ENCODE measurements at places on chromosomes 7 and 10.

GRCh38 chr7:36202398-36202797 is 49.3 kb downstream of the EEPD1 start:
- DNase-seq = no peak

DNA sequence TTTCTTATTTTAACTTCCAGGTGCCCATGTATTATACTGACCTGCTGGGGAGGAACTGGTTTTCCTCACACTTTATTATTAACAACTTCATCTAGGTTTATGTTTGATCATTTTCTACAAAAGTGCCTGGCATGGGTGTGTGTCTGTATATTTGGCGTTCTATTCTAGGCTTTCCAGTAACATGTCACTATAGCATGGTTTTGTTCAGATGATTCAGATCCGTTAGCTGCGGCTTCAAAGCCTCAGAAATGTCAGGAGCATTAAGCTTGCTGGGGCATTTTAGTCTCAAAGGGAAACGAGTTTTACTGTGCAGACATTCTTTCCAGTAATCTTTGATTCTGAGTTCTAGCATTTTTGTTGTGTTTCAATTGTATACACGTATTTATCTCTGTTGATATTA is 2.3 kb downstream of the INPP5A start:
- DNase-seq = no peak

- DNase-seq = no peak
Measured at GRCh38 chr10:93074147-93074596, 479 bp downstream of the CYP26A1 start.

GRCh38 chr7:45889367-45890067 is 1.2 kb downstream of the IGFBP1 start:
- no peak for DNase-seq

DNA sequence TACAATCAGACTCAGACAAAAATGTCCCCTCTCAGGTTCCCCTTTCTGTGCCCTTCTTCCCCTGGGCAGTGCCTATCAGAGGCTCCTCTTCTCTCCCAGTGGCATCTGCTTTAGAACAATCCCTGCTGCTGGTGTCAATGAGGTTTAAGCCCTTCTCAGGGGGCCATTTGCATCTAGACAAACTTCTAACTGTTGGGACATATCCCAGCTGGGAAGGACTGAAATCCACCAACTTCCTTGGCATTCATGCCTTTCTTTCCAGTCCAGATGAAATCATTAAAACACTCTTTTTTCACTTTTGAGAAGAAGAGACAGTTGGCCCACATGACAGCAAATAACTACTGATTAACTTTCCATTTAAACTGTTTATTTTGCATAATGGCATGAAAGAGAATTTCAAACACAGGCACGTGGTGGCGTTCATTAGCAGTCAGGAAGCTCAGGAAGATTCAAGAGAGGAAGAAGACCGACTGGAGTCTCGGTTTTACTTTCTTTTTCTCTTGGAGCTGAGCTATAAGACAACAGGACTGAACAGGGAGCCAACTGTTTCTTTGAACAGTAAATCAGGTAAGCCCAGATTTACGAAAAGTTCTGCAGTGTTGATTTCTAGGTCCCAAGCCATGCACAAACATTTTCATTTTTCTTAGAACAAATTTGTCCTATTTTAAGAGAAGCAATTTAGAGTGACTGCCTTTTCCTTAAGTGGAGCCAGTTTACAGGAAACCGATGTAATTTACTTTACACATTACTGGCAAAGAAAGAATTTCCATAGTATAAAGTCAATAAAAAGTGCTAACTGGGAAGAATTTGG is at the start of gene GIMAP2:
TSS of gene GIMAP2 (plus strand) at position 488 of the 811 bp plus-strand sequence. CDS start 1,354 bp downstream, outside the sequence.
- no peak for DNase-seq

DNA sequence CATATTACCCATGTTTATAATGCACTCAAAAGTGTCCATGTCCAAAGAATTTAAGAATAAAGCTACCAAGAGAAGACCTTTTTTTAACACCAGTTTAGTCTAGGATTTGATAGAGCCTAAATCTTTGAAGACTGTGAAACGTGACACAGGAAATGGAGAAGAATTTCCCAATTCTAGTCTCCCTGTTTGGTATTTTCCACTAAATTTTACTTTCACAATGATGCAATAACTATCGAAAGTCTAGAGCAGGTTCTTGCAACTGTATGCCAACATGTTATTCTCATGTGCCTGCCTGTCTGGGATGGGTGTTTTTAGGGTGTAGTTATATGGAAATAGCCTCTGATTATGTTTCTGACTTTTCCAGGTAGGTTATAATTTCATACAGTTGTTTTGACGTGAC is 6.9 kb upstream of the MXI1 start:
- no peak for DNase-seq

DNA sequence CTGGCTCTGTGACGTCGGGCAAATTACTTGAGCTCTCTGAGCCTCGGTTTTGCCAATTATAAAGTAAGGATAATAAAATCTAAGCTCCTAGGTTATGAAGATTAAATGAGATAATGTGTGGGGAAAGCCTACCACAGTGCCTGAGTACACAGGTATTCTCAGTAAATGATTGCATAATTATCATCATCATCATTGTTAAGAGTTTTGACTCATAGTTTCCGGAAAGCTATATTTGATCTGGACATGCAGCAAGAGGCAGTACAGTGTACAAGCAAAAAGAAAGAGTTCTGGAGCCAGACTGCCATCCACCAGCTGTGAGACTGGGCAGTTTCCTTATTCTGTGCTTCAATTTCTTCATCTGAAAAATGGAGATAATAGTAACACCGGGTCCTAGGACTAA is 155.6 kb upstream of the YAE1 start:
- no peak for DNase-seq

DNA sequence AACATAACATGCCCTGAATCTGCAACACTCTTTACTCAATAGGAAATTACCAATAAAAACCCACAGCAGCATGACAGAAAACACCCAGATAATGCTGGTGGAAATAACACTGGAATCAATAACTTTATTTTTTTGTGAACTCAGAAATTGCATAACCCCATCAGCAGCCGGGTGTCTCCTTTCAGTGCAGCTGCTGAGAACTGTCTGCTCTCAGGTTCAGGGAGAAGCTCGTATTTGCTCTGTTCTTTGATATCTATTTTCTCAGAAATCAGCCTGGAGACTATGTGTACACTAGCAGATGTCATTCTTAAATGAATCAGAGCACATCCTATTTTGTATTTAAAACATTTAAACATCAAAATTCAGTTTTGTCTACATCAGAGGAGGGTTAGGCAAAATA is 506.0 kb downstream of the POM121L12 start:
- no peak for DNase-seq

GRCh38 chr7:126424985-126425384 is 827.8 kb downstream of the GRM8 start:
- DNase-seq = no peak

DNA sequence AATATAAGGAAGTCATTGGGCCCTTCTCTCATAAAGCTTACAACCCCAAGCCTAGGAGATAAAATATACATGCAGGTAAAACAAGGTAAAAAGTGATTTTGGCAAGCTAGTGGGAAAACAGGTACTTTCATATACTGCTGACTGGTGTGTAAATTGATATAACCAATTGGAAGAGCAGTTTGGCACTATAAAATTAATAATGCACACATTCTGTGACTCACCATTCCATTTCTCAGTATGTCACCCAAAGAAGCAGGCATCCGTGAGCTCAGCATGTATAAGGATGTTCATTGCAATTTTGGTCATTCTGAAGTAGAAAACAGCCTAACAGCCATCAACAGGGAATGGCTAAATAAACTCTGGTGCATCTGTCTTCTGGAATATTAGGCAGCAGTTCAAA is 2.9 kb downstream of the MACROH2A2 start:
- DNase-seq = no peak

GRCh38 chr10:15351099-15351820 is 19.8 kb downstream of the FAM171A1 start:
- no peak for DNase-seq

- no peak for DNase-seq
Measured at GRCh38 chr7:17421941-17422340, 123.5 kb downstream of the AHR start.

- no peak for DNase-seq
Measured at GRCh38 chr10:127903789-127904188, 3.1 kb upstream of the PTPRE start.

DNA sequence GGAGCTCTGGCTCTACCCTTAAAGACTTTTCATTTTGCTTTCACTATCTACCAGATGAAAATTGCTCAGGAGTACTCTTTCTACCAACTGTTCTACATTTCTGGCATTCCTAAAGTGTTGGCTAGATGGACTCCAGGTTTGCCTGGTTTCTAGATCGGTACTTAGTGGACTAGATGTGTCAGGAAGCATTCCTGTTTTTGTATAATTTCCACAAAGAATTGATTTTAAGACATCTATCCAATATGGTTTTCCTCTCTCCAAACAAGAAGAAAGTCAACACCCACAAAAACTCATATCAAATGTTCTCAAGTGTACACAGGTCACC is 157.7 kb downstream of the CHRM2 start:
- no peak for DNase-seq

DNA sequence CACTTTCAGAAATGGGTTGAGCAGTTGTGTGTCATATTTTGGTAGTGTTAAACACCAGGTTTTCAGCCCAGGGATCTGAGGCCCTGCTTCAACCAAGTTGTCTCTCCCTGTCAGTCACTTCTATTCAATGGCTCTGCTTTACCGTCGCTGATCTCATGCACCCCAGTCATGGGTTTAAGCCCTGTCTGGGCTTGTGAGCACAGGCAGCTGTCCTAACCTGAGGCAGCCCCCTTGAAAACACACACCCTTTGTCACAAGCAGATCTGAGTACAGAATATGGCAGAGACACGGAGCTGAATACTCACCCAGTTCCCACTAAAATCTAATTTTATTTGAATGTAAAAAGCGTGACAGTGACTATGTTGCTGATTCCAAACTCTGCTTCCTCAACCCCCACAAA is 110.6 kb upstream of the GLI3 start:
- no peak for DNase-seq

GRCh38 chr7:142833174-142834048 is 21.5 kb upstream of the EPHB6 start:
- no peak for DNase-seq

- no peak for DNase-seq
Measured at GRCh38 chr7:20783125-20783699, 3.5 kb downstream of the SP8 start.

GRCh38 chr10:77274046-77274795 is 363.4 kb downstream of the KCNMA1 start:
- DNase-seq = no peak

GRCh38 chr7:130420943-130421578 is 19.8 kb downstream of the CEP41 start:
- no peak for DNase-seq

- DNase-seq = no peak
Measured at GRCh38 chr10:130954326-130954905, 357.1 kb downstream of the TCERG1L start.

- no peak for DNase-seq
Measured at GRCh38 chr7:47330026-47330425, 251.9 kb downstream of the TNS3 start.

DNA sequence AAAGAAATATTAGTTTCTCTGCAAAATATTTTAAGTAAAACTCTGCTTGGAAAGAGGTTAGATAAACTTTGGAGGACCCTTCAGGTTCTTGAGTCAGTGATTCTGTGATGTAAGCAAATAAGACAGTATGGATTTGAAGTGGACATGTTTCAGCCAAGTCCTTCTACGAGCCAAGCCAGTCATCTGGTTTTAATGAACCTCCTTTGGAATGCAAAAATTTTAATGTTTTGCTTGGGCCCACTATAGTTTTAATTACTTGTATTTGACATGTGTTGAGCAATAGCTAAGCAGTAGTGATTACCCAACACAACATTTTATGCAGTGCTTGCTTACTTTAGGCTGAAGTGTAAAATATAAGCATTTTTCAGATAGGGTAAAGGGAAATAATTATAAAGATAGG is 296.3 kb upstream of the SEMA3D start:
- DNase-seq = no peak

GRCh38 chr7:132471515-132471914 is 104.8 kb downstream of the PLXNA4 start:
- DNase-seq = no peak

GRCh38 chr7:104431930-104432329 is 103.5 kb downstream of the LHFPL3 start:
- DNase-seq = no peak

DNA sequence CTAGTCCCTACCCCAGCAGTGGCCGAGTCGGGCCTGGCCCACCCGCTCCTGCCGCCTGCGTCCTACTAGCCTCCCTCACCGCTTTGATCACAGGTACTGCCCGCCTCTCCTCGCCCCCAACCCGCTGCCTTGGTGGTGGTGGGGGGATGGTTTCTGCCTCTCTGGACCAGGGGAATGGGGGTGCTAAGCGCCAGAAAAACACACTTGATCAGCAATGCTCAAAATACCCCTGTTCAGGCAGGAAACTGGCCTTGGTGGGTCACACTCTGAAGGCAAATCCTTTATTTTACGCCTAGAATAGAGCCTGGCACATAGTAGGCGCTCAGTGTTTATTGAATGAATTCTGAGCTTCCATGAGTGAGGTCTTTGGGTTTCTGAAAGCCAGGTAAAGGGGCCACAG is 1.0 kb upstream of the CRTAC1 start:
- no peak for DNase-seq

- no peak for DNase-seq
Measured at GRCh38 chr10:23046027-23046426, 49.4 kb upstream of the MSRB2 start.

DNA sequence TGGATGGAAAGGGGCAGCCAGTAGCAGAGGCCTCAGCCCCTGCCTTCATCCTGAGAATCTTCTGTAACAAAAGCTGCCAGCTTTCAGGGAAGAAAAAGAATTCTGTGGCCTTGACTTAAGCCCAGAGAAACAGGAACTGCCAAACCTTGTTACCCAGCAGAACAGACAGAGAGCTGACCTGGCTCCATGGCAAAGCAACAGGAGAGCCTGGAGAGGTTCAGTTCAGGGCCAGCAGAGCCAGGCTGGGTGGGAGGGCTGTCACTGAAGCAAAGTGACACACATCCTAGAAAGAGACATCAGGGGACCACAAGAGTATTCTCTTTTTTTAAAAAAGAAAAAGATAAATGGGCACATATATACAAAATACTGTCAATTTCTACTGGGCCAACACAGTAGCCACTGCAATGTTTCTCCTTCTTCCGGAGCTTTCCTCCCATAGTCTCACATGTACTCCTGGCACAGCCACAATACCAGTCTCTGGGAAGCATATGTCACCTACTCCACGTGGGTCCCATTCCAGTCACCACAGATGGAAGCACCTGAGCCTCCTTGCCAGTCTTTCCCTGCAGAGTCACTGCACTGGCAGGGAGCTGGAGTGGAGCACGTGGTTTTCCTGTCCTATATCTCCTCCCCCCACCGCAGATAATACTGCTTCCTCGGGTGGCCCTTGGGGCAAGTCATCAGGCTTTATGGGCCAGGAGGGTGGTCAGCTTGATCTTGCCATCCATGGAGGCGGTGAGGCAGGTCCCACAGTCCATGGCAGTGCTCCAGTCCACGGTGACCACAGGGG is 15.2 kb upstream of the CYREN start:
- no peak for DNase-seq

GRCh38 chr7:128115336-128115820 is 84.1 kb upstream of the LRRC4 start:
- DNase-seq = no peak

DNA sequence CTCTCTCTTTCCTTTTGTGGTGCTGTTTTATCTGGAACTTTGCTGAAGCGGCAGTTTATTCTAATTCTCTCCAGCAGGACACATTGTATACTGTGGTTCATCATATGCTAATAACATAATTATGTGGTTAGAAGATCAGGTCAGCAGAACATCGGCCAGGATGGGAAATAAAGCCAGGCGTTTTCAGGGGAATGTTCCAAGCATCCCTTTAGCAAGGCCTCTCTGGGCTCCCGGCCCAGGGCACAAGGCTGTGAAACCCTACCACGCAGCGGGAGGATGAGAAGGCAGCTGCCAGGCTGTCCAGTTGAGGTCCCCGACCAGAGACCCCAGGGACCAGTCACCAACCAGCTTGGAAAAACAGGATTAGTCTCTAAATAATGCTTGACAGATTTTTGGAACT is 112.2 kb upstream of the GALNT17 start:
- no peak for DNase-seq
